ENCODE measurements at places on chromosomes 2 and 18.

DNA sequence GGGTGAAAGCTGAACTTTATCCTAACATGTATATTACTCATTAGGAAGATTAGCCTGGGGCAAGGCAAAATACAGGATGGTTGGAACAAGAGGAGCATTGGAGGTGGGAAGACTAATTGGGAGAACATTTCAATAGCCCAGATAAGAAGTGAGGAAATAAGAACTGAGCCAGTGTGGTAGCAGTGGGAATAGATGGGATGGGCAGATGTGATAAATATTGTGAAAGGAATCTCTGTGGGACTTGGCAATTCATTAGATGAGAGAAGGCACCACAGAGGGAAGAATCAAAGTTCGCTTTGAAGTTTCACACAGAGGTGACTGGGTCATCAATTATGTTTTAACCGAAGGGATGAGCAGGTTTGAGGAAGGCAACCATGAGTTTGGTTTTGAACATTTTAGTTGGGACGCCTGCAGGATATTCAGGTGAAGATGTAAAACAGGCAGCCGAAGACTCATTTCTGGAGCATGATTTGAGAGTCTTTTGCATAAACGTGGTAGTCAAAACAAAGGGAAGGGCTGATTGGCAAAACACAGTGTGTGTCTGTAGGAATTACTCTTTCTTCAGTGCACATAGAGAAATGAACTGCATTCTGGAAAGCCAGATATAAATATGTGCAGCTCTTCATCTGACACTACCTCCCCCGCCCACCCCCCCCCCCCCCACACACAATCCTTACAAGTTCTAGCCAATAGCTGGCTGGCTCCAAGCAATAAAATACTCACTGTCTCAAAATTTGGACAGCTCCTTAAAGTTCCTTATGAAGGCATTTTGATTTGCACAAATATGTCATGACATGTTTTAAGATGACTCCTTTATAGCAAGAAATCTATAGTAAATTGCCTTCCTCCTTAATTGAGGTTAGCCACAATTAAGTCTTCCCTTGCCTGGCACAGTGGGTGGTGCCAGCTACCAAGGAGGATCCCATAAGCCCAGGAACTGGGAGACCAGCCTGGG is 1.9 kb upstream of the SLC1A4 start:
- no peak for DNase-seq

DNA sequence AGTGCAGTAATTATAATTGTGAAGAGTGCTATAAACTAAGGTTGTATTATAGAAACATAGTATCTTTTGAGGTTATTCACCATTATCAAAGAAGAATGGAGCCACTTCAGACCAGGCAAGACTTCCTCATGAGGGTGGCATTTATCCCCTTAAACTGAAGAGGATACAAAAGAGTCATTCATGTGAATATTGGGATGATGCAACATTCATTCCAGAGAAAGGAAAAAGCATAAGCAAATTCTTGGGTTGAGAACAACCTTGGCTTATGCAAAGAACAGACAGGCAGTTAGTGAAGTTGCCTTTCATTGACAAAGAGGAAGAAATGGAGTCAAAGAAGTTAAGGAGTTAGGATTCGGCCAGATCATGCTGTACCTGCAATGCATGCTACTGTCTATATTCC is 682.5 kb downstream of the MBD2 start:
- no peak for DNase-seq

DNA sequence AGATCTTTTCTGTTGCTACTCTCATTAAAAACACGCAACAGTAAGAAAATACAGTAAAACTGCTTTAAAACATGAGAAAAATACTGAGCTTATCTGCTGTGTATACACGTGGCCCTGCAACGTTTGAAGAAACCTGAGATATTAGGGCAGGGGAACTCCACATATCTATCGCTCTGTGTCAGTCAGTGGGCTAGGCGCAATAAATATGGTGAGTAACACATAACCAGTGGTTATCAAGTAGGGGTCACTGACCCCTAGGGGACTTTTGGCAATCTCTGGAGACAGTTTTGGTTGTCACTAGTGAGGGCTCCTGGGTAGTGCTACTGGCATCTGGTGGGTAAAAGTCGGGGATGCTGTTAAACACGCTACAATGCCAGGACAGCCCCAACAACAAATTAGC is 14.9 kb downstream of the STAT1 start:
- DNase-seq, result no peak

- no peak for DNase-seq
These were observed 10.1 kb downstream of the SERPINB10 start for GRCh38 chr18:63917817-63918216.

GRCh38 chr18:7749510-7749981 is 182.4 kb downstream of the PTPRM start:
- DNase-seq, result no peak

- DNase-seq, result no peak
These were observed 282.2 kb downstream of the EXOC6B start for GRCh38 chr2:72543497-72544216.

DNA sequence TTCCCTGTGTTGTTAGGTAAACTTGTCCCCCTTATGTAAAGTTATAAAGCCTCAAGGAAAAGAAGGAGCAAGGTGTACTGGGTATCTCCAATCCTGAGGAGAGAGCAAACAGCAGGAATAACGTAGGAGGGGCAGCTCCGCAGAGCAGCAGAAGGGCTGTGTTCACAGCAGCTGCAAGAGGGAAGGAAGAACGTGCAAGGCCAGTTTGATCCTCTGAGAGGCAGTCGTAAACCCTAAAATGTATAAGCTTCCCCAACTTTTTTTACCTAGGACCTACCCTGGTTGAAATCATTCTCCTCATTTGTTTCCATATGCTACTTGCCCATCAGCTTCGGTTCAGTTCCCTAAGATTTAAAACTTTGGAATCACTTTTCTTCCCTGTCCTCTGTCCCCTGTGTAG is 51.9 kb upstream of the MAP3K20 start:
- DNase-seq, result no peak

DNA sequence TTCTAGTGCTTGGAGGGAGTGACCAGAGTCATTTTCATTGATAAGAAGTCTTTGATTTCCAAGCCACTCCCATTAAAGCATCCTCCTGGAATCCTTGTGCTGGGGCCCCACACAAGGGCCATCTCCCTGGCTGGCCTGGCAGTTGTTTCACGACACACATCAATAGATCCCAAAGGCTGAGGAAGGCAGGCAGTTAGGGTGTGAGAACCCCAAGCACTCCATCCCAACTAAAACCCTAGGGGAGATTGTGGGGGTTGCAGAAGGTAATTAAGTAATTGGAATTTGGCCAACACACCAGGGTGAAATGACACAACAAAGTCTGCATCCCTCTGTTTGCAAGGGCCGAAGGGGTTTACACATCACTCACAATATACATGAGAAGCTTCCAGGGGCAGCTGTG is 578.1 kb upstream of the SYT4 start:
- DNase-seq, result no peak

- no peak for DNase-seq
These were observed 109.7 kb downstream of the NOL4 start for GRCh38 chr18:34114996-34115395.

GRCh38 chr2:42169874-42170521 is 845 bp downstream of the EML4 start:
- no peak for DNase-seq

DNA sequence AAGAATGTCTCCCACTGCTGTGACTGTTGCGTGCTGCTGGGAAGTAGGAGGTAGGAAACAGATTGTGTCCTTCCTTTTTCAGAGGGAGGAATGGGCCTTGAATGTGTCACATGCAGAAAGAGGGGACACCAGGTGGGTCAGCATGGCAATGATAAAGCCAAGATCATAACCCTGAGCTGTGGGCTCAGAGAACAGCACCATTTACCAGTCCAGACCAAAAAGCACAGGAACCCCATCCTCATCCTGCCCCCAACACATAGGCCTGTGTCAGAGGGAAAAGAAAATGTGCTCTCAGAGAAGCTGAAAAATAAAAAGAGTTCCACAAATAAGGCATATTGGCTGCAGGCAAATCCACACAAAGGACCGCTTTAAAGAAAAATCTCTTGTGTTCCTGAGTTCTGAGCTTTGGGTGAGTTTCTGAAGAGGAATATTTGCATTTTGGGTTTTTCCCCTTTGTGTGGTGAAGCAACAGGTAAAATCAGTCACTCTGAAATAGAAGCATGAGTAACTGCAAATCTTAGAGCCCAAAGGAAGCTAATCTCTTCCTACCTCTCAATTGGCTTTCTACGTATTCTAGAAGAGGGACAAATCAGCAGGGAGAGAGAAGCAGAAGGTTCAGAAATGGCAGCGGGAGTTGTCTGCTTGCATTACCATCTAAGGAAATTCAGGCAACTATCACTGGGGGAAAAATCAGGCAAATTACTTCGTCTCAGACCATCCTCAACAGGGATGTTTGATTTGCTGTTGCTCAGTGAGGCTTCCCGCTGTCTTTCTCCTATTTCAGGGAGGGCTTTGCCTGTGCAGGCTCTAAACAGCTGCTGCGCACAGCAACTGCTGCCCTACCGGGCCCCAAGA is 106.8 kb downstream of the BCL11A start:
- DNase-seq, result no peak

GRCh38 chr18:44946529-44947113 is 265.9 kb downstream of the SETBP1 start:
- no peak for DNase-seq

DNA sequence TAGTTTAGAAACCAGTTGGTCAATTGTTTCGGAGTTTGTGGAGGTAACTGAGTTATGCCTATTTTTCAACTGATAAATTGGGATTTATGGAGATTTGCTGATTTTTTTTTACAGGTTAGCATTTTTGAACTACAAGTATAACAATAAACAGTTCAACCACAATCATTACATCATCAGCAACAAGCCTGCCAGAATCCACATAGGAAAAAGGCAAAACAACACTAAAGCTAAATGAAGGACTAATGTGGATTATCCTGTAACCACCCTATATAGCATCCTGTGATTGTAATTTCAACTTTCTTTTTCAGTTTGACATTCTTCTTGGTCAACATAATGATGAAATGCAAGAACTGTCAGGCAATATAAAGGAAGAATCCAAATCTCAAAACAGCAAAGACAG is 76.5 kb downstream of the CCDC102B start:
- DNase-seq, result no peak

GRCh38 chr2:85840091-85840490 is 48.7 kb downstream of the ST3GAL5 start:
- no peak for DNase-seq

DNA sequence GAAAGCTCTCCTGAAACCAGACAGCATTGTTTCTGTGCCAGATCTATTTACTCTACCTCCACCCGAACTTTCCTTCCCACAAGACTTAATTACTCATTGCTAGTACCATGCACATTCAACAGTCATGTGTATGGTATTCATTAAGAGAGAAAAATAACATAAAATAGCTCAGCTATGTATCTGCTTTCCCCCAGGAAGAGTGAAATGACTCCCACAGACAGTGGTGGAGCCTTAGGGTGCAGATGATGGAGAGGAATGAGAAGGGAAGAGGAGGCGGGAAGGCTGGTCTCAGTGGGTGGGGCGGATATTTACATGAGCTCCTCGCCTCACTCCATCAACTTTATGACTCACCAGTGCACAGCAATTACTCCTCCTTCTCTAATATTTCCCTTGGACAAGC is 724.5 kb downstream of the EPHA4 start:
- DNase-seq, result peak; percentile 91

- DNase-seq, result peak; percentile 77
These were observed 45.1 kb upstream of the SERTAD2 start for GRCh38 chr2:64698668-64699444.

DNA sequence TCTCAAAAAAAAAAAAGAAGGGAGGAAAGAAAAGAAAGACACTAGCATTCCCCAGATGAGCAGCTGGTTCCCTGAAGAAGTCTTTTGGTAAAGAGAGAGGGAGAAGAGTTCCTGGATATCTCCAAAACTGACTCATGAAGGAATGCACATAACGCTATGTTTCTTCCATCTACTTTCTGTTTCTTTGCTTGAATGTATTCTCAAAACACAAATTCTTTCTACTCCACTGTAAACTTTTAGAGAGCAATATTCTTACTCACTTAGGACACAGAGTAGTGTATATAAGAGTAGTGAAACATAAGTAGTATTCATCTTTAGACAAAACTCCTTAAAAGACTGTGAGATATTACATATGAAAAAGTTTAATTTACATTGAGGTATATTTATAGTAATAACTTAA is 64.2 kb downstream of the TRIP12 start:
- peak; percentile 24 for DNase-seq

DNA sequence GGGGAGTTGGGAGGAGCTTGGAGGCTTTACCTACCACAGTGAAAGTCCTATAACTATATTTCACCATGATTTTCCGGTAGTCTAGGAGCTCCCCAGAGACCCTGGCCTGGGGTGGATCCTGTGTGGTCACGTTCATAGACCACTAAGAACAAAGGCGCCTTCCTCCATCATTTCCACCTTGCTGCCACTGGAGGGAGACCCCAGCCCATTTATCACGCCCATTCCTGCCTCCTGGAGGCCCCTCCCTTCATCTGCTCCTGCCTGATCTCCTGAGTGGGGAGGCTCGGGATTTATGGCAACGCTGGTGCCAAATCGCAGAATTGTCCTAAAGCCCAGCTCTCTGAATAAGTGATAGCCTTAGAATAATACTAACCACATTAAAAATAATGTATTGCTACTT is 507.6 kb upstream of the SPHKAP start:
- no peak for DNase-seq

DNA sequence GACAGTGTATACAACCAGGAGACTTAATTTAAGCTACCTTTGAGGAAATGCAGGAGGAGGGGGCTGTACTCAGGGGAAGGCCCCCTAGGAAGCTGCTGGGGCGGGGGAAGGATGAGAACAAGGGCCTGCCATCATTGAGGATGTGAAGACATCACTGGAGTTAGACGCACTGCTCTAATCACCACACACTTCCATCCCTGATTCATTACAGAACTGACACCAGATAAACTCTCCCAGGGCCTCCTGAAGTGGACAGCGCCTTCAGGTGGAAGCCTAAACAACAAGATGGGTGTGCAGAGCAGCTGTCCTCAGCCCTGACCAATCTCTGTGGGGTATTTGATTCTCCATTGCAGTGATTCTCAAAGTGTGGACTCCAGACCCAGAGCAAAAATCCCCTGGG is 30.6 kb upstream of the SLC35G4 start:
- no peak for DNase-seq

DNA sequence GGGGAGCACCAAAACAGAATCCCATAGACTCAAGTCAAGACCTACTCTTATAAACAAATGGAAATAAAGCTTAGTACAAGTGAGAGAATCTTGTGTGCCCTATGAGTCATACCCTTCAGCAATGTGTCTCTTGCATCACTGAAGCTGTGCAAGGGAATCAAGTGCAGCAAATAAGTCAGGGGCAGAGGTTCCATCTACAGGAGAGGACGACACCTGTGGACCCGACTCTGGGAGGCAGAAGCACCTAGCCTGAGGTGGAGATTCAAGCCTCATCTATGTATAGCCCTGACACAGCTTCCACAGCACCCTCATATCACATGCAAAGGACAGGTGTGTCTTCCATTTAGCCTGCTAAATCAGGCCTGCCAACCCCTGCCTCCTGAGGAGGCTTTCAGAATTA is 298.2 kb downstream of the CNTNAP5 start:
- DNase-seq, result no peak

- no peak for DNase-seq
These were observed 5.3 kb downstream of the CD8A start for GRCh38 chr2:86785456-86785855.

- DNase-seq, result no peak
These were observed 208.4 kb downstream of the MGAT5 start for GRCh38 chr2:134462275-134462674.

GRCh38 chr2:1788478-1788959 is 44.2 kb upstream of the PXDN start:
- no peak for DNase-seq

GRCh38 chr2:238138331-238139195 is at the start of gene KLHL30:
KLHL30 (plus strand) TSS chr2:238138668; CDS start chr2:238140755, 2,087 bp downstream.
- no peak for DNase-seq
